Stimulated activated effector memory CD8-positive, alpha-beta T cell treated with anti-CD3 and anti-CD28 coated beads, Interleukin-12 subunit alpha, Interleukin-12 subunit beta, amount 100 ng/mL, for 72 hours (primary cell): ENCODE measurements at places on chromosomes 11 and 22.

DNA sequence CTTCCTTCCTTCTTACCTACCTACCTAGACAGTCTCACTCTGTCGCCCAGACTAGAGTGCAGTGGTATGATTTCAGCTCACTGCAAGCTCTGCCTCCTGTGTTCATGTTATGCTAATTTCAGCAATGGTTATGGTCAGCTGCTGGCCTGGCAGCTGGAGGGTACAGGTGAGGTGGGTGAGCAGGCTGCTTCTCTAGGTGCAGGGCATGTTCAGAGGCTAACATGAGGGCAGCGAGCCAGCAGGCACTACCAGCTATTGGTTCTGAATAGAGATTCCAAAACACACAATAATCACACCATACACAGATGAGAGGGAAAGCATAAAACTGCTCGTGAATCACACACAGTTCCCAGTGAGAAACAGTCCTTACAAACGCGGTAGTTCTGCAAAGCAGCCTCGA is 48.7 kb upstream of the RFPL3 start:
- no peak for DNase-seq

DNA sequence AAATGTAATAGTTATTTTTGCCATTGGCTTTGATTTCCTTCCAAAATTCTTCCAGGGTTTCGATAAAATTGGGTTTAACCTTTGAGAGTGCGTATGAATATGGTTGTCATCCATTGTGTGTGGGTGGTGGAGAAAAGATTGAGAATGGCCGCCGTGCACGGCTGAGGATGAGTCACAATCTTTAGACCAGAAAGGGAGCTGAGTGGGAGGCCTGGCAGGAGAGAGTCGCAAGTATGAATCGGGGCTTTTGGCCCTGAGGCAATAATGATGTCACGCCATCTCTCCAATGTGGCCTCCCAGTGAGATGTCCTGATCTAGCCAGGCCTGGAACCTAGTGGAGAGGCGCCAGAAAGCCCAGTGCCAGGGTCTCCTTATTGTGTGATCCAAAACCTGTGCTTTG is 33.1 kb upstream of the SMPD1 start:
- peak; percentile 57 for DNase-seq

DNA sequence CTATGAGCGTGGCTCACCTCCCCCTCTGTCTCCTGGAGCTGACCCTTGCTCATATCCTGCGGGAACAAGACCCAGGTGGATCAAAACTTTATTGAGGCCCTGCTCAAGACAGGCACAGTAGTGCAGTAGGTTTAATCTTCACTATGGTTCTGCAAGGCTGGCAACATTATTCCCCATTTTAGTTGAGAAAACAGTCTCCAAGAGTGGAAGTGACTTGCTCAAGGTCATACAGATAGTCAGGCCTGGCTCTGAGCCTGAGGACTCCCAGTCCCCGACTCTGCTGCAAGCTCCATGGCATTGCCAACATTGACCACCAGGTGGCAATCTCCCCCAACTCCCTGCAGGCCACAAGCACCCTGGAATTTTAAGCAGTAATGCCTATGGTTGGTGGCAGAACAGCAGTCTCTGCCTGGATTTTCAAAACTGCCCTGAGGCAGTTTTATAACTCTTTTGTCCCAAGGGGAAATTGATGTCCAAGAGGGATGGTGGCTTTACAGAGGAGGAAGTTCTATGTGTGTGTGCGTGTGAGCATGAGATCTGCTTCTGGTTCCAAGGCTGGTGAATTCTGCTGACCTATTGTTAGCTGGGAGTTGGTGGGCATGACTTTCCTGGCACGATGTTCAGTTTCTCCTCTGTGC is 34.1 kb downstream of the NEU3 start:
- DNase-seq = peak; percentile 85

GRCh38 chr11:5524756-5525155 is 8.3 kb upstream of the UBQLNL start:
- no peak for DNase-seq

- no peak for DNase-seq
Observed at GRCh38 chr11:125123194-125123946, 11.9 kb upstream of the TMEM218 start.

GRCh38 chr11:17929171-17929570 is 83.7 kb downstream of the SERGEF start:
- DNase-seq = no peak

DNA sequence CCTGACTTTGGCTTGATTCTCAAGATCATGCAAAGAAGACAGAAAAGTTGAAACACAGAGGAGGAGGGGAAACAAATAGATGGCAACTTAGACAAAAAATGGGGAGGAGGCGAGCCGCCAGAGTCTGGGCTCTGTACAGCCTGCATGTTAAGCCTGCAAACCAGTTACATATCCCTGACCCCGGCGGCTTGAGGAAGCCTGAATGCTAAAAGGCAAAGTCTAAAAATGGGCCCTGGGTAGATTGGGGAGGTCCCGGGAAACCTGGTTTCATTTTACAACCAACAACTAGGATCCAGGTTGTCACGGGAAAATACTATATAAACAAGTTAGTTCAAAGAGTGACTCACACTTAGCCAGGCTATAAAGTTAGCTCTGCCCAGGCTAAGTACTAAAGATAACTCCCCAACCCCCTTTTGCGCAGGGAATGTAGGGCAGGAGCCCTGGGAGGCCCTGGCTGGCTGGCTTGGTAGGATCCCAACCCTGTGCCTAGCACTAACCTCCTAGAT is 18.8 kb upstream of the ZBTB16 start:
- no peak for DNase-seq

DNA sequence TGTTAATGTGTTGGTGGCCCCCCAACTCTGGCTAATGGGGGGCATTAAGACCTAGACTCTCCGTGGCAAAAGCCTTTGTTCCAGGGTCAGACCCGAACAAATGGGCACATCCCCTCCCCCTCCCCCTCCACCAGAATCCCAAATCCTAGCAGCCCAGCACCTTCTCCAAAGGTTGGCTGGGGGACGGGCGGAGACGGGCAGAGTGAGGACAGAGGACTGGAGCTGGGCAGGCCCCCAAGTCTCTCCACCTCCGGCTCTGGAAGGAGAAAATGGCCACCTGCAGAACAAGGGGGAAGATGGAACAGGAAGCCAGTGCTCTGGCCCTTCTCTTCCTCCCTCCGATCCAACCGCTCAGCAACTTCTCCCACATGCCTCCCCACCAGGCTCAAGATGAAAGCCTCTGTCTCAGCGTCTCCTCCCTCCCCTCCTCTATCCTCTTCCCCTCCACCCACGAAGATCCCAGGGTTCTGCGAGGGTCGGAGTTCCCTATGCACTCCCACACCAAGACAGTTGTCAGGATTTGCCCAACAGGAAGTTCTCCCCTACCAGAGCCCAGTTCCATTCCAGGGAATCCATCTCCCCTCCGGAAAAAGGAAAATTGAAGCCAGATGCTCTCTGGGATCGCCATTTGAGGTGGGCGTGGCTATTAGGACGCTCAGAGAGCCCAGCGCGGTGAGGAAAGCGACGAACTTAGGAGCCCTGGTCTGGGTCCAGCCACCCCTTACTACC is 20.1 kb downstream of the ADA2 start:
- DNase-seq = no peak

DNA sequence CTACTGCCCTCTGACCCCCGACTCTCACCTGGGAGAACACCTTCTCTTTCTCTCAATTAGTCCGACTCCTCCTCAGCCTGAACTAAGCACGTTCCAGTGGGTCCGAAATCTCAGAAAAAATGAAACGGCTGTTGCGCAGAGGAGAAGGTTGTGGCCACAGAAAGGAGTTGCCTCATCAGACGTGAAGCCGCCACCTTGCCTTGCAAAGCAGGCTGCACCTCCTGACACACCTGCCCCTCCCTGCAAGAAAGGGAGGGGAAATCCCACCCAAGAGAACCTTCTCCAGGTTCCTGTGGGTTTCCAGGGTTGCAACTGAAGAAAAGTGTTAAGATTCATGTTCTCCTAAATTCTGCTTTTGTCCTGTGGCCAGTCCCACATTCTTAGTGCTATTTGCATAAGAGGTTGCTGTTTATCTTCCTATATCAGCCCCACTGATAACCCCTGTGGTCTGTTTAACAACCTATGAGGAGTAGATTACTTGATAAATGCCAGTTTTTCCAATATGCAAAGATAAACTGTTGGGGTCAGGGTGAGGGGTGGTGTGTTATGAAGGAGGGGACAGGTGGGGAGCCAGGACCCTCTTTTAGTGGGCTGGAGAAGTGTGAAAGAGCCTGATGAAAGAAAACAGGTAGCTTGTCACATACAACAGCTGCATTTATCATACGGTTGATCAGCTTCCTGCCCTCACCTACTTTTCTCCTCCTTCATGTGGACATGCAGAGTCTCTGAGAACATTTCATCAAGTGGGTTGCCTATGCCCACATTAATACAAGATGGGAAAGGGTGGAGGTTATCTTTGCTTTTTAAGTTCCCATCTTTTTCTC is 18.2 kb downstream of the ZBTB16 start:
- no peak for DNase-seq

- no peak for DNase-seq
Observed at GRCh38 chr11:59180168-59180776, 8.3 kb downstream of the DTX4 start.

DNA sequence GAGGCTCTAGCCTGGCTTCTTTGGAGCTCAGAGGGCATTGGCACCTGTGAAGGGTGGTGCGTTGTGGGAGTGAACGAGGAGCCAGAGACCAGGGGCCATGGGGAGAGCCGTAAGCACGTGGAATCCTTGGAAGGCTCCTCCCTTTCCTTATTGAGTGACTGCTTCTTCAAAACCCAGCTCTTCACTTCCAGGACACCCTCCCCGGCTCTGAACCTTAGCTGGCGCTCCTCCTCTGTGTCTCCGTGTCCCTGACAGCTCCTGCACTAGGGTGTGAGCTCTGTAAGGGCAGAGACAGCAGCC is 26.3 kb downstream of the POLR3H start:
- DNase-seq = no peak

- no peak for DNase-seq
Observed at GRCh38 chr11:65384301-65384889, 1.9 kb upstream of the SLC25A45 start.

DNA sequence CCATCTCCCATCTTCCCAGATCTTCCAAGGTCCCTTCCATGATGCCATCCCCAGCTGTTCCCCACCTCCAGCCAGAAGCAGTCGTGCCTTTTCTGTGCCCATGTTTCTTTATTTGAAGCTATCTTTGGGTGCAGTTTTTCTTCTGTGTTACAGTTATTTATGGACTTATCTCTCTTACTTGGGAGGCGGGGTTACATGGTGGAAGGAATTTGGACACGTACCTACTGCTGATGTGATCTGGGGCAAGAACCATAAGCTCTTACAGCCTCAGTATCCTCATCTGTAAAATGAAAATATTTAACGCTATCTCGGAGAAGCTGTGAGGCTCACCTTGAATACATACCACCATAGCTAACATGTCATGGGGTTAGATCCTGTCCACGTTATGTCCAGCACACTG is 98.9 kb downstream of the ZBTB16 start:
- no peak for DNase-seq

DNA sequence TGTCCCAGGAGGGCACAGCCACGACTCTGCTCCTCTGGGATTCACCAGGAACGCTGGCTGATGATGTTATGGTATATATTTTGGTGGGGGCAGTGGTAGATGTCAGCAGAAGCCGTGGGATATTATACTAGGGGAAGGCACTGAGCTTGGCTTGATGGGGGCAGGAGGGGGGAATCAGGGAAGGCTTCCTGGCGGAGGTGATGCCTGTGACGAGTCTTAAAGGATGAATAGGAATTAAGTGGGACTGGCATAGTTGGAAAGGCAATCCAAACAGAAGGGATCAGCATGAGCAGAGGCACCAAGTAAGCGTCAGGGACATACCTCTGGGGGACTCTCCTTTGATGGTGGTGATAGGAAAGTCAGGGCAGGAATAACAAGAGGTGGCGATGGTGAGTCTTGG is 47.6 kb downstream of the TP53I11 start:
- DNase-seq = no peak

- peak; percentile 66 for DNase-seq
Observed at GRCh38 chr11:72224564-72225410, at the start of gene INPPL1. Gene INPPL1 (plus strand): TSS chr11:72224767. CDS start chr11:72224985, 218 bp downstream.

GRCh38 chr22:23801238-23801821 is 14.6 kb downstream of the SMARCB1 start:
- DNase-seq = no peak

DNA sequence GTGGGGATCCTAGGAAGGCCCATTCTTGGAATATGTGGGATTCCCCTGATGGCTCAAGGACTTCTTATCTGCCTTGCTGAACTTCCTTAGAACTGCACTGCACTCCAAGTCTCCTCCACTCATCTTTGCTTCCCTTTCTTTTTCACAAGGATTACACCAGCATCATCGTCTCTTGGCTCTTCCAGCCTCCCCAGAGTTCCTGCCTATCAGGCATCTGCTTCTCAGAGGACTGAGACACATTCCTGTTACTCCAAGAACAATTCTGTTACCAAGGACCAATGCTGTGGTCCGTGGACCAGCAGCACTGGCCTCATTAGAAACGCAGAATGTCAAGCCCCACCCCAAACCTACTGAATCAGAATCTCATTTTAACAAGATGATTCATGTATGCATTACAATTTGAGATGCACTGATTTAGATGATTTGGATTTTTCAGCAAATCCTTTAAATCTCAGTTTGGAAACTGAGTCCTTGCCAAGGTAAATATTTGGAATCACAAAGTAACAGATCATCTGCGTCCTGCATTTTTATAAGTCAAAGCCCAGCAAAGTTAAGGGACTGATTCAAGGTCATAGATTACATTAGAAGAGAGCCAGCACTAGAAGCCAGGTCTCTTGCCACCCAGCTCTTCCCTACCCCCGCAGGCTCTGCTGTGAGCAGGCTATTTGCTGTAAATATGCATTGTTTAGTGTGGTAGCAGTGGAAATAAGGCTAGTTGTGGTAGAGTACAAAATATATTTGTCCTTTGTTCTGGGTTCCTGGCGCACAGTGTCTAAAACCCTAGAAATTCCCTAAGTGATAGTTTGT is 110.9 kb downstream of the SWAP70 start:
- DNase-seq = no peak

DNA sequence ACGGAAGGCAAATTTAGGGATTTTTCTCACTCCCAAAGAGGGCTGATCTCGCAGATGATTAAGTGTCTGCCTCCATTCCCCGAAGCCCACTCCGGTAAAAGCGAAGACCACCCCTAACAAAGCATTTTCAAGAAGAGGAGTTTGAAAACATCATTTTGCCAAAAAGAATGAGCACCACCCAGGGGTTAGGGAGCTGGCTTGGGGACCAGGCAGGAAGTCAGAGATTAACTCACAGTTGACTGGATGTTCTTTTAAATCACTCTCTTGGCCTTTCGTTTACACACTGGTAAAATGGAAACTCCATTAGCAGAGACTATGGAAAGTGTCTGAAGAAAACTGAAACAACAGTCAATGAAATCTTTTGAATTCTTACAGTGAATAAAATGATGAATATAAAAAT is 7.9 kb upstream of the TRIM44 start:
- DNase-seq = no peak

- DNase-seq = no peak
Observed at GRCh38 chr11:109040303-109040702, 375.4 kb downstream of the DDX10 start.

- DNase-seq = no peak
Observed at GRCh38 chr22:17705951-17706900, 67.7 kb downstream of the BCL2L13 start.

DNA sequence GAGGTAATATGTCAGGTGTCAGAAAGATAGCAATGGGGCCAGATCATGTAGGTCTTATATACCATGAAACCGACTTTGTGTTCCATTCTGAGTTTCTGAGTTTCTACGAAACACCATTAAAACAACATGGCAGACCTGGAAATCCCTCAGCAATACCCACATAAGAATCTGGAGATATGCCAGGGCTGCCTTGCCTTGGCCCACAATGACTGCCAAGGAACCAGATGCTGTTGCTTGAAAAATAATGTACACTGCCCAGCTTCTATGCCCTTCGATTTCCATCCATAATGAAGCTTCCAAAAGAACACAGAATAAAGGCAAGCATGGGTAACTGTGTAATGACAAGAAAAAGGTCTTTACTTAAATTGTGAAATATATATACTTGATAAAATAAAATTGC is 277.4 kb downstream of the SOX6 start:
- DNase-seq = no peak

GRCh38 chr22:50299785-50300619 is 7.4 kb downstream of the PLXNB2 start:
- no peak for DNase-seq
